CD4-positive, alpha-beta memory T cell (primary cell): ENCODE measurements at places on chromosomes 6 and 20. TPM values are rescaled to one million over a fixed set of nuclear protein-coding genes. Genes with fewer than 3 reads are reported as not detected.

GRCh38 chr6:135992739-135993138 lies 141.2 kb downstream of the PDE7B start:
- no peak overlapping the region for H3K4me3 ChIP-seq
- no peak for DNase-seq
- no peak overlapping the region for H3K27ac ChIP-seq
- no peaks in the 10 kb centered on the region for H3K36me3 ChIP-seq
- H3K27me3 ChIP-seq = no peaks in the 10 kb centered on the region

DNA sequence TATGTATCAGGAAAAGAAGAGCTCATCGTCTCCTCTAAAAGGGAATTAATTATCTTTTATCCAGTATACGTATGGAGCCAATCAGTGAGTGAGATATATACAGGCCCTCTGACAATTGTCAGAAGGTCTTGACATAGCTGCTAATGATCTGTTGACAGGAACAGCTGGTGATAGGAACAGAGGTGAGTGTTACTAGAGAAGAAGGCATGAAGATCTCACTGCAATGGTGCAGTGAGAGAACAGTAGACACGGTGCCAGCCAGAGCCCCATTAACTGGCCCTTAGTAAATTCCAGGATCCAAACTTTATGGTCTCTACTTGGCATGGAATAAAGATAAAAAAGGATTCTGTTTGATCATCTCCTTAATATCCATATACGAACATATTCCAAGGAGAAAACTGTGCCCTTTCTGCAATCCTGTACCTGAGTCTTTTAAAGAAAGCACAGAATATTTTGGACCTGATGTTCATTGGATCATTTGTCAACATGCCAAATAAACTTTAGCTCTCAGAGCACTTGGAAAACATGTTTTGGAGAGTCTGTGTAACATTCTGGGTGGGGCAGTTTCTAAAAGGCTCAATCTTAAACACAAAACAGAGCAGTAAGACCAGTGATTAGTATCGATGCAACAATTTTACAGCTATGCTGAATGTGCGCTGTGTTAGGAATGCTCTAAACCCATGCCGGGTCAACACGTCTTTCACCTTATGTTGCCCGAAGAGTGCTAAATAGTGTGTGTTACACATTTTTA lies 135.8 kb upstream of the CITED2 start:
- no peaks in the 10 kb centered on the region for H3K27me3 ChIP-seq
- peaks cover 2% of the 10 kb centered on the region for H3K4me1 ChIP-seq
- no peak for DNase-seq
- H3K27ac ChIP-seq = no peak overlapping the region
- H3K36me3 ChIP-seq = no peaks in the 10 kb centered on the region

Gene KCNG1
- not detected for total RNA-seq

GRCh38 chr6:42537536-42537935 lies 26.3 kb upstream of the UBR2 start:
- H3K36me3 ChIP-seq = no peaks in the 10 kb centered on the region
- H3K4me1 ChIP-seq = no peaks in the 10 kb centered on the region
- no peaks in the 10 kb centered on the region for H3K27me3 ChIP-seq
- no peak overlapping the region for H3K27ac ChIP-seq

DNA sequence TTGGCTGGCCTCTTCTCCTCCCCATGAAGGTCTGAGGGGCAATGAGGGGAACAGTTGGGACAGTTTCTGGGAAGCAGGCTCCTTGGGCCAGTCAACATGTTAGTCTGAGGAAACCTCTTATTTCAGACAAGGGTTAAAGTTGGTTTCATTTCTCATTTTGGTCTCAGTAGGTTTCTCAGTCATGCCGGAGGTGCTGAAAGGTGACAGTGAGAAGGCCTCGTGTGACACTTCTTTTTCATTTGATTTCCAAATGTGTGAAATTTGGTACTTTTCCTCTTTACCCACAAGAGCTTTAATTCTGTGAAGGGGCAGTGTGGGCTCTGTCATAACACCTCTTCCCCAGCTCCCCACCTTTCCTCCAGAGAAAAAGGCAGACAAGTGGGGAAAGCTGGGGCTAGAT lies 7.5 kb upstream of the GLP1R start:
- H3K27me3 ChIP-seq = no peaks in the 10 kb centered on the region
- H3K36me3 ChIP-seq = no peaks in the 10 kb centered on the region
- no peak for DNase-seq
- no peak overlapping the region for H3K27ac ChIP-seq
- no peak overlapping the region for H3K4me3 ChIP-seq
- H3K4me1 ChIP-seq = no peaks in the 10 kb centered on the region

DNA sequence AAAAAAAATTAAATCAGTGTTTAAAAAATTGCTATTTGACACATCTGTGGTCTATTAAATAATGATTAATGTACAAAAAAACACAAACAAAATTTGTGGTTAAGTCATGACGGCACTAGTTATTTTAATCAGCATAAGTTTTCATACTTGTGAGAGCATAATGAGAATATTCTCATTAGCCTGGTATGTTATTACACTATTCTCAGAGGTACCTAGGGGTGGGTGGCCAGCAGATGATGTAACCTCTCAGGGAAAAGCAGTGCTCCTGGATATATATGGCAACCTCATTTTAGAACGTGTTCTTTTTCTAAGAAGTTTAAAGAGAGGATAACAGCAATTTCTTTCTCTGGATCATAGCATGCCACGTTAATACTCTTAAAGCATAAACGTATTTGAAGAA lies 109.2 kb downstream of the GJA1 start:
- H3K27ac ChIP-seq = no peak overlapping the region
- H3K36me3 ChIP-seq = no peaks in the 10 kb centered on the region
- no peaks in the 10 kb centered on the region for H3K27me3 ChIP-seq
- H3K4me1 ChIP-seq = no peaks in the 10 kb centered on the region
- no peak for DNase-seq
- no peak overlapping the region for H3K4me3 ChIP-seq

DNA sequence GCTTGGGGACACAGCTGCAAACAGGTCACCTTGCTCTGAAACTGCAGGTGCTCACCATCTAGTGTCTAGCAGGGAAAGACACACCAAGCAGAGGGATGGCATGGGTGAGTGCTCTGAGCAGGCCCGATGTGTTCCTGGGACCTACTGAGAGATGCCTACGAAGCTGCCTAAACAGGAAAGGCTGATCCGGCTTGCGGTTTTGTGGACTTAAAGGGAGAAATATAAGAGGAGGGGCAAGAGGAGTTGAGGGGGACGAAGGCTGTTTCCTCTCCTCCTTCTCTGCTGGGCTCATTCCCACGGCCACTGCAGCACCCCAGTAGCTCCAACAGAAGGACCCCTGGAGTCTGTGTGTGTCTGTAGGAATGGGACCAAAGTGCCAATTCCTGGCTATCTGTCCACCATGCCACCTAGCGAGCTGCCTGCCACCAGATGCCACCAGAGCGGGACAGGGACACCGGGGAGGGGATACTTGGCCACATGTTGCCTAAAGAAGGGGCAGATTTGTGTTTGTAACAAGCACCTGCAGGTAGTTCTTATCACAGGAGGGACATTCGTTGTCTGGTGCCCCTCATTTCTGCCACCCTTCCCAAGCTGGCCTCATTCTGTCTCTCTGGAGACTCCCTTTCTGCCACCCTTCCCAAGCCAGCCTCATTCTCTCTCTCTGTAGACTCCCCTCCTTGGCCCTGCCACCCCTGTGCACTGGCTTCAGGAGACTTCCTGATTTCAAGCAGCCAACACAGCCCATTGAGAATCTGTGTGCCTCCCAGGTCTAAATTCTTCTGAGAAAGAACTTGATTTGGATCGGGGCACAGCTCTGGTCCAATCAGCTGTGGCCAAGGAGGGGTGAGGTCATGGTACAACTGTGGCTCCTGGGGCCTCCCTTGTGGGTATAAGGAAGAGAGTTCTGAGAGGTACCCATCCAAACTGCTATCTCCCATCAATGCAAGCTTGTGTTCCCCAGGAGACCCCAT lies 221.8 kb downstream of the ANKRD60 start:
- H3K4me3 ChIP-seq = no peak overlapping the region
- H3K27me3 ChIP-seq = no peaks in the 10 kb centered on the region
- no peaks in the 10 kb centered on the region for H3K4me1 ChIP-seq
- DNase-seq = no peak
- H3K27ac ChIP-seq = no peak overlapping the region

Gene ENPP5
- total RNA-seq = 1.2 TPM

Gene DEFB129
- not detected for total RNA-seq

Gene TXLNB
- 1.4 TPM for total RNA-seq

GRCh38 chr20:14342918-14343317 lies 5.5 kb upstream of the FLRT3 start:
- DNase-seq = no peak
- no peaks in the 10 kb centered on the region for H3K27me3 ChIP-seq
- no peak overlapping the region for H3K27ac ChIP-seq
- H3K4me3 ChIP-seq = no peak overlapping the region
- H3K36me3 ChIP-seq = no peaks in the 10 kb centered on the region

- H3K27me3 ChIP-seq = no peaks in the 10 kb centered on the region
- no peak overlapping the region for H3K4me3 ChIP-seq
- H3K4me1 ChIP-seq = no peaks in the 10 kb centered on the region
- DNase-seq = no peak
- H3K36me3 ChIP-seq = no peaks in the 10 kb centered on the region
- H3K27ac ChIP-seq = no peak overlapping the region
These were observed 76.9 kb downstream of the FIG4 start for GRCh38 chr6:109767961-109768360.

- no peak overlapping the region for H3K27ac ChIP-seq
- H3K4me3 ChIP-seq = no peak overlapping the region
- no peaks in the 10 kb centered on the region for H3K27me3 ChIP-seq
These were observed 17.9 kb downstream of the AHI1 start for GRCh38 chr6:135479601-135480000.

DNA sequence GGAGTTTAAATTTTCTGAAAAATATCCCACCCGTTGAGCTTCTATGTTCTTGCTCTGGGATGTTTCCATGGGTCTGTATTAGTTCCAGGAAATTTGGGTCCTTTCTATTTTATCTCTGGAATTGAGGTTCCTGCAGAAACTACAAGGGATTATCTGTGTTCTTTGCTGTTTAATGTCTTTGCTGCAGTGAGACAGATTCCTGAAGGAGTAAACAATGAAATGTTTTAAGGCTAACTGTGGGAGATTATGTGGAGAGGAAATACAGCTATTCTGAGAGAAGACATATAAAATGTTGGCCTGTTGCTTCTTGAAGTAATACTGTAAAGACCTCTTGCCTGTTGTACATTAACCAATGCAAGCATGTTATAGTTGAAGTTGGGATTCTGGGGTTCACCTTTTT lies 43.5 kb downstream of the SAMD5 start:
- no peak overlapping the region for H3K4me3 ChIP-seq
- H3K36me3 ChIP-seq = no peaks in the 10 kb centered on the region
- no peaks in the 10 kb centered on the region for H3K4me1 ChIP-seq
- no peak overlapping the region for H3K27ac ChIP-seq

Gene TMEM217
- total RNA-seq = 1.4 TPM

DNA sequence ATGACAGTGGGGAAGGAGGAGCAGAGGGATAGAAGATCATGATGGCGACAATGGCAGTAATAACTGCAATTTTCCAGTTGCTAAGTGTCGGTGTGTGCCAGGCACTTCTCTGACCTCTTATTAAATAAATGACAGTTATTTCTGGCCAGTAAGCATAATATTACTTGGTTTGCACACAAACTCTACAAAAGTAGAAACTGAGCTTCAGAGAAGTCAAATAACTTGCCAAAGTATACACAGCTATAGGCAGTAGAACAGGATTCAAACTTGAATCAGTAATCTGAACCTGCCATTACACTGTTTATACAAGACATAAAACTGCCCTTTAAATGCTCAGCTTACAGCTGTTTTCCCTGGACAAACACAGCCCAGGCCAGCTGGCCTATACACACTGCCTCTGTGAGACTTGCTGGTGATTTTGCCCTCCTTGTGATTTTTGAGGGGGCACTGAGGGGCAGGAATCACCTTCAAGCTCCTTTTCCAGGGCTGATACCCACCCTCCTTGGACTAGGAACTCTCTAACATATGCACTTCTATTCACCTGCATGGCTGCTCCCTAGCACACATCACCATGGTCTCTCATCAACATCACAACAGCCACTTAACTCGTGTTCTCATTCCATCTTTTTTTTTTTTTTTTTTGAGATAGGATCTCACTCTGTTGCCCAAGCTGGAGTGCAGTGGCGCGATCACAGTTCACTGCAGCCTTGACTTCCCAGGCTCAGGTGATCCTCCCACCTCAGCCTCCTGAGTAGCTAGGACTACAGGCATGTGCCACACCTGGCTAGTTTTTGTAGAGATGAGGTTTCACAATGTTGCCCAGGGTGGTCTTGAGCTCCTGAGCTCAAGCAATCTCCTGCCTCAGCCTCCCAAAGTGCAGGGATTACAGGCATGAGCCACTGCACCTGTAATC lies 63.6 kb downstream of the SLC23A2 start:
- no peaks in the 10 kb centered on the region for H3K4me1 ChIP-seq
- no peaks in the 10 kb centered on the region for H3K27me3 ChIP-seq
- H3K36me3 ChIP-seq = no peaks in the 10 kb centered on the region
- no peak overlapping the region for H3K27ac ChIP-seq

Gene CRISP2
- not detected for total RNA-seq

Gene POPDC3
- total RNA-seq = not detected

Gene HLA-DMB
- total RNA-seq = 7.9 TPM

Gene PHACTR3
- not detected for total RNA-seq

GRCh38 chr6:124970763-124971162 lies 8.5 kb downstream of the RNF217 start:
- H3K4me3 ChIP-seq = no peak overlapping the region
- no peak for DNase-seq
- H3K27ac ChIP-seq = no peak overlapping the region
- H3K4me1 ChIP-seq = no peaks in the 10 kb centered on the region

Gene RIPPLY2
- not detected for total RNA-seq

- no peak for DNase-seq
- no peak overlapping the region for H3K27ac ChIP-seq
- H3K4me1 ChIP-seq = no peaks in the 10 kb centered on the region
- no peak overlapping the region for H3K4me3 ChIP-seq
- no peaks in the 10 kb centered on the region for H3K27me3 ChIP-seq
These were observed 193.1 kb upstream of the SIM1 start for GRCh38 chr6:100657678-100658330.

DNA sequence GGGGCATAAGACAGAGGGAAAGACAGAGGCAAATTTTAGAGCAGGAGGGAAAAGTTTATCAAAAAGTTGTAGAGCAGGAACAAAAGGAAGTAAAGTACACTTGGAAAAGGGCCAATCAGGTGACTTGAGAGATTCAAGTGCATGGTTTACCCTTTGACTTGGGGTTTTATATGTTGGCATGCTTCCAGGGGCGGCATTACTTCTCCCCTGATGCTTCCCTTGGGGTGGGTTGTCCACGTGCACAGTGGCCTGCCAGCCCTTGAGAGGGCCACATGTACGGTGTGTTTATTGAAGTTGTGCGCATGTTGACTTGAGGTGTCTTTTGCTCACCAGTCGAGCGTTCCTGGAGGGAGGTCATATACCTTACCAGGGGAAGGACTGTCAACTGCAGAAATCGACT lies 259.5 kb upstream of the JARID2 start:
- no peaks in the 10 kb centered on the region for H3K36me3 ChIP-seq
- H3K27ac ChIP-seq = no peak overlapping the region
- H3K27me3 ChIP-seq = no peaks in the 10 kb centered on the region
- H3K4me3 ChIP-seq = no peak overlapping the region
- DNase-seq = no peak
- H3K4me1 ChIP-seq = no peaks in the 10 kb centered on the region

GRCh38 chr20:36219671-36220220 lies 16.5 kb upstream of the AAR2 start:
- H3K27me3 ChIP-seq = no peaks in the 10 kb centered on the region
- no peak overlapping the region for H3K27ac ChIP-seq
- H3K36me3 ChIP-seq = no peaks in the 10 kb centered on the region
- no peak overlapping the region for H3K4me3 ChIP-seq
- DNase-seq = no peak
- H3K4me1 ChIP-seq = no peaks in the 10 kb centered on the region

- no peak overlapping the region for H3K4me3 ChIP-seq
- no peaks in the 10 kb centered on the region for H3K36me3 ChIP-seq
- H3K27me3 ChIP-seq = no peaks in the 10 kb centered on the region
- H3K27ac ChIP-seq = no peak overlapping the region
- DNase-seq = no peak
These were observed 23.1 kb downstream of the SPAG4 start for GRCh38 chr20:35638751-35639150.
